ENCODE measurements at places on chromosomes 2 and 18.

DNA sequence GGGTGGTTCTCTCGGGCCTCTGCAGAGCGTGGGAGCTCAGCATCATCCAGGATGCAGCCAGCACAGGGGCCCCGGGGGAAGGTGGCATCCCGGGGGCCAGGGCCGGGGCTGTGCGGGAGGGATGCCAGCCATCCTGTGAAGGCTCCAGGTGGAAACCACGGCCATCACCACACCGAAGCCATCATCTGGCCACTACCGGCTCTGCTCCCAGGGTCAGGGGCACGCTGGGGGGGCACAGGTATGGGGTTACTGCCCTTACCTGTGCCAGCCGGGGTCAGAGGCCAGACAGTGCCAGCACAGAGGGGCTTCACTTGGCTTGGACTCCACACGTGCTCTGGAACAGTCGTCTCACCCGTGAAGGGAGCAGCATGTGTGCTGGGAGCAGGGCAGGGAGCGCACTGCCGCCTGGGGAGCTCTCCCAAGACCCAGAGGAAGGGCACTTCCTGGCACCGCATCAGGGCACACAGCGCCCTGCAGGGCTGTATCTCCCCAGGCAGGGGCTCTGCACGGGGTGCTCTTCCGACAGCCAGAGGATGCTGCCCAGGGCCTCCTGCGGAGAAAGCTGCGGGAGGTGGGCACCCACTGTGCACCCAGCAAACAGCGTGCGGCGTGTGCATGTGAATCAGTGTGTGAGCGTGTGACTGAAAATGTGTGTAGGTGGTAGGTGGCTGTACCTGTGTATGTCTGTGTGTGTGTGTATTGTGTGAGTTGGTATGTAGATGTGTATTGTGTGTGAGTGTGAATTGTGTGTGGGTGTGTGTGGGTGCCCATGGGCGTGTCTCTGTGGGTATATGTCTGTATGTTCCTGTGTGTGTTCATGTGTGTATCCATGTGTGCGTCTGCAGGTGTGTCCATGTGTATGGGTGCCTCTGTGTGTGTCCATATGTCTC, 75.0 kb downstream of the PTGR3 start:
- H3K36me3 ChIP-seq: no peaks in the 10 kb centered on the region
- DNase-seq: no peak
- no peak overlapping the region for H3K4me3 ChIP-seq
- H3K4me1 ChIP-seq: no peaks in the 10 kb centered on the region

DNA sequence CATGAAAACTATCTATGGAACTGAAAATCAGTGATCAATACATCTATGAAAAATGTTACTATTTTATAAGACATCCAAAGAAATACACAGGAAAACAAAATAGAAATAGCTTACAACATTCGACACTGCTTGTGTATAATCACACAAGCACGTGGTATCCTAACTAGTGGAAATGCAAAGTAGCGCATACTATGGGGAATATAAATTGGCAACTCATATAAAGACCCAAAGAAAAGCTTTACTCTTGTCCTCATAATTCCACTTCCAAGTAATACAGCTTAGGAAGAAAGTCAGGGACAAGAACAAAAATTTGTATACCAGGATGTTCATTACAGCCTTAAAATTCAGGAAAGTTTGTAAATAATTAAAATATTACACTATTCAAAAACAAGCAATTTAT, 384.6 kb downstream of the NRXN1 start:
- no peak for DNase-seq
- H3K27me3 ChIP-seq: no peaks in the 10 kb centered on the region
- H3K4me1 ChIP-seq: no peaks in the 10 kb centered on the region
- no peaks in the 10 kb centered on the region for H3K36me3 ChIP-seq
- no peak overlapping the region for H3K27ac ChIP-seq

- H3K27me3 ChIP-seq: peaks cover 3% of the 10 kb centered on the region
- H3K36me3 ChIP-seq: no peaks in the 10 kb centered on the region
- H3K4me1 ChIP-seq: no peaks in the 10 kb centered on the region
- no peak for DNase-seq
- H3K27ac ChIP-seq: no peak overlapping the region
Observed at GRCh38 chr2:48034295-48034694, 128.0 kb upstream of the FBXO11 start.

DNA sequence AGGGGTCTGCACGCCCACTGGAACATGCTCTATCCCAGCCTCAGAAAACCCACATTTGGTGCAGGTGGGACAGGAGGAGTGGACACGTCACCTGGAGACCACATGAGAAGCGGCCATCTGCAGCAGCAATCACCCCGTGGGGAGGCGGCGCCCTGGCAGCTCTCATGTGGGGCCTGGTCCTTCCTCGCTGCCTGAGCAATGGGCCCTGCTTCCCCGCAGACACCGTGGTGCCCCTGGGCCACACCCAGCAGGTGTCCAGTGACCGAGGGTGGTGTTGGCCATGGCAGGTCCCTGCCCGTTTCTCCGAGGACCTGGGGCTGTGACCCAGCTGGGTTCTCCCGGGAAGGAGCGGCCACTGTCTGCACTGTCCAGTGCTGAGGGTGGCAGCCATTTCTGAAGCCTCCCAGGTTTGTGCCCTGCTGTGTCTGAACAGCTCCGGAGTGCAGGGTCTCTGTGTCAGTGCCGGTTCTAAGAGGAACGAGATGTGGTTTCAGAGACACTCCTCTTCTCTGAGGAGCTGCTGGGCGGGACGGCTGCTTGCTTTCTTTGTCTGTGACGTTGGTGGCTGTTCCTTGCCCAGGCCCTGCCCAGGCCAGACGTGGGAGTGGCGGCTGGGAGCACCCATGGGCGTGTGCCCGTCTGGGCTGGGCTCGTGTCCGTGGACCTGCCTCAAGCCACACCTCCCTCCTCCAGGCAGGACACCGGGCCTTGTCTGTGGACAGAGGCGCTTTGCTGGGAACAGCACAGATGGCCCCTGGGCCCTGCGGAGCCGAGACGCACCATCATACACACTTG, 44.8 kb downstream of the NFATC1 start:
- DNase-seq: no peak
- H3K4me3 ChIP-seq: no peak overlapping the region
- H3K4me1 ChIP-seq: 0 out of 2 replicates have a peak, but pooled peaks cover 8% of the 10 kb centered on the region
- H3K36me3 ChIP-seq: no peaks in the 10 kb centered on the region
- no peaks in the 10 kb centered on the region for H3K27me3 ChIP-seq

DNA sequence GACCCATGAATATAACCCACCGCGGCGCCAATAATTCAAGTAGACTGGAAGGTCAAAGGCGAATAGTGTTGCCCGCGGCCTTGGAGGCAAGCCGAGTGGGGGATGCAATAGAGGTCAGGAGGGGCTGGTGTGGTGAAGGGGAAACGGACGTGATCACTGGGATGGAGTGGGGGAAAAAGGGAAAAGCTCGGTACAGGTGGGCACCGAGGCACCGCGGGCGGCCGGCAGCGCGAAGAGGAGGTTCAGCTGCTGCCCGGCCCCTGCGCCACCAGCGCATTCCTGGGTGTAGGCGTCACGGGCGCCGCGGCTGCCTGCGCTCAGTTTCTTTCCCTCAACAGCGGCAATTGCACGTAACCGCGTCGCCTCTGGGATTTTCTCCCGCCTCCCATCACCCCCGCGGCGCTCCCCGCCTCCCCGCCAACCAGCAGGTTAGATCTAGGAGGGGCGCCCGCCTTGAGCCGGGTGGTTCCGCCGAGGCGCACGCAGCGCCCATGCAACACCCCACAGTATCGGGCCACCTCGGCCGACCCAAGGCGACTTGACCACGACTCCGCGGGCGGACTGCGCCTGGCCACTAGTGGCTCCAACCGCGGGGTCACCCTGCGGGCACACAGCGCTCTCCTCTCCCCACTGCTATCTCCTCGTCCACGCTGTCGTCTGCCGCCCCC, 1.5 kb downstream of the RND3 start:
- H3K27me3 ChIP-seq: no peaks in the 10 kb centered on the region
- no peak for DNase-seq
- no peaks in the 10 kb centered on the region for H3K36me3 ChIP-seq
- no peak overlapping the region for H3K27ac ChIP-seq
- H3K4me3 ChIP-seq: no peak overlapping the region

DNA sequence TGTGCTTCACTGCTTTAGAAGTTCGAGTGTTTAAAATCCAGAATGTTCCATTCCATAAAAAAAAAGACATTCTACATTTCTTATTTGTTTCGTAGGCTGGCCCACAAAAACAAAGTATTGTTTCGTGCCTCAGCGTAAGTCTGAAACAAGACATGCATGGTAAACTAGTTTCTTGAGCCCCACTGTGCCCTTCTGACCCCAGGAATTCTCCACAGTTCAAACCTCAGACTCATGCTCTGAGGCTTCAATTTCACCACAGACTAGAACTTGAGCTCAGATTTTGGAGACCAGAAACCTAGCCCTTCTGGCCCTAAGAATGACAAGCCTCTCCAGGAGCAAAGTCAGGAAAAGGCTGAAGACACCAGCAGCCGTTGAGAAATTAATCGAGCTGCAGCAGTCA, 151.5 kb downstream of the SLC8A1 start:
- H3K27ac ChIP-seq: no peak overlapping the region
- H3K36me3 ChIP-seq: 0 out of 2 replicates have a peak, but pooled peaks cover 3% of the 10 kb centered on the region
- H3K4me3 ChIP-seq: no peak overlapping the region

DNA sequence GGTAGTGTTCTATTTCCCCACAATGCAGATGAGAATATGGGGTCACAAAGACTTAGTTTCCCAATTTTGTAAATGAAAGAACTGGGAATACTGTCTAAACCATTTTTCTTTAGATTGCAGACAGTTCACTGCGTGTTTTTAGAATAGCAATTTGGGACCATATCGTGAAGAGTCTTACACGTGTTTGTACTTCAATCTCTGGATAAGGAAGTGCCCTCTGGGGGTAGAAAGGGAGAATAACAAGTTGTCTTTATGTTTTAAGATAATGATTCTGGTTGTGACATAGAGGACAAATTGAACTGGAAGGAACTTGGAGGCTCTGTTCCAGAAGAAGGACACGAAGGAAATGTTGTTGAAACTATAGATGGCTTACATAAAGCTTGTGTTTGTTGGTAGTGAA, 457.7 kb downstream of the CBLN2 start:
- no peak overlapping the region for H3K4me3 ChIP-seq
- no peaks in the 10 kb centered on the region for H3K36me3 ChIP-seq
- no peak overlapping the region for H3K27ac ChIP-seq
- no peaks in the 10 kb centered on the region for H3K4me1 ChIP-seq

DNA sequence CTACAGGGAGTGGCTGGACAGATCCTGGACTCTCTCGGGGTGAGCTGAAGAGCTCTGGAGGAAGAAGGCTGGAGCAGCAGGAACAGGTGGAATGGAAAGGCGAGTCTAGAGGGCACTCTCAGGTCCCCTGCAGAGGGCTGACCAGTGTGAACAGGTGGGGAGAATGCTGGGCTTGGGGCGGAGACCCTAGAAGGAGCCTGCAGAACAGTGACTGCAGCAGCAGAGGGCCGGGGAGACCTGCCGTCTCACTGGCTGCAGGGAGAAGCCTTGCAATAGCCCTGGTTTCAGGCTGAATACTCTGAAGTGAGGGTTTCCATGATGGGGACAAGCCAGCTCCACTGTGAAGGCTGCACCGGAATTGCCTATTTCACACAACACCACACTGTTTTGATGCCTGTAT, 626.7 kb upstream of the SALL3 start:
- no peak overlapping the region for H3K4me3 ChIP-seq
- no peak overlapping the region for H3K27ac ChIP-seq
- H3K36me3 ChIP-seq: no peaks in the 10 kb centered on the region
- H3K4me1 ChIP-seq: no peaks in the 10 kb centered on the region
- no peaks in the 10 kb centered on the region for H3K27me3 ChIP-seq

DNA sequence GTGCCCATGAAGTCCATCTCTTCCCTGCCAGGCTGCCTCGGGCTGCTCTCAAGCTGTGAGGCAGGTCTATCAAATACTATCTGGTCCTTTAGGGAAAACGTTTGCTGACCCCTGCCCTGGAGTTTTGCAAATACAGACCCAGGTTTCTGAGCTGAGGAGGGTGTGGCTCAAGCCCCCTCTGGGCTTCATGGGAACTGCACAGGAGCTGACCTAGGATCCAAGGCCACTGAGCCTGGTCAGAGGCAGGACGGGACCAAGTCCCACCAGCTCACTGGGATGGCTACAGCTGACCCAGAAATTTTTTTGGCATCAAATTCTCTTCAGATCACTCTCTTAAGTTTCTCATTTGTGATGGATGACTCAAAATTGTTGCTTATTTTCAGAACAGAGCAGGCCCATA, 14.1 kb downstream of the ZNF516 start:
- no peak overlapping the region for H3K27ac ChIP-seq
- no peak overlapping the region for H3K4me3 ChIP-seq
- H3K27me3 ChIP-seq: peaks cover under 1% of the 10 kb centered on the region
- no peak for DNase-seq
- H3K36me3 ChIP-seq: no peaks in the 10 kb centered on the region

- no peaks in the 10 kb centered on the region for H3K4me1 ChIP-seq
- H3K27ac ChIP-seq: no peak overlapping the region
- no peaks in the 10 kb centered on the region for H3K27me3 ChIP-seq
- H3K4me3 ChIP-seq: no peak overlapping the region
- DNase-seq: no peak
Observed at GRCh38 chr2:19614066-19614465, 255.6 kb upstream of the OSR1 start.

DNA sequence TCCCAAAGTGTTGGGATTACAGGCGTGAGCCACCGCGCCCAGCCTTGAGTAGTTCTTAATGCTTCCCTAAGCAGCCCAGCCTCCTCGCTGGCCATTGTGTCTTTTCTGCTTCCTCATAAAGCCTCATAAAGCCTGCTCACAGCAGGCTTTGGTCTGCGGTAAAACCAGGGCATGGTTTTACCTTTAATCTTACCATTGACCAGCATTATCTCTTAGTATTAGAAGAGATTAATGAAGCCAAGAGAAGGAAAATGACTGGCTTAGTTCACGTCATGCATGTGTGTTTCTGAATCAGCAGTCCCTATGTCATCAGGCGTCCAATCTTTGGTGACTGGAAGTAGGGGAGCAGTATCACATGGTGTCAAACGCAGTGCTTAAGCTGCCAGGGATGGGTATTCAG, 14.9 kb upstream of the CDCA7 start:
- H3K36me3 ChIP-seq: no peaks in the 10 kb centered on the region
- no peaks in the 10 kb centered on the region for H3K4me1 ChIP-seq
- no peak overlapping the region for H3K4me3 ChIP-seq
- H3K27me3 ChIP-seq: no peaks in the 10 kb centered on the region
- no peak for DNase-seq
- H3K27ac ChIP-seq: no peak overlapping the region

DNA sequence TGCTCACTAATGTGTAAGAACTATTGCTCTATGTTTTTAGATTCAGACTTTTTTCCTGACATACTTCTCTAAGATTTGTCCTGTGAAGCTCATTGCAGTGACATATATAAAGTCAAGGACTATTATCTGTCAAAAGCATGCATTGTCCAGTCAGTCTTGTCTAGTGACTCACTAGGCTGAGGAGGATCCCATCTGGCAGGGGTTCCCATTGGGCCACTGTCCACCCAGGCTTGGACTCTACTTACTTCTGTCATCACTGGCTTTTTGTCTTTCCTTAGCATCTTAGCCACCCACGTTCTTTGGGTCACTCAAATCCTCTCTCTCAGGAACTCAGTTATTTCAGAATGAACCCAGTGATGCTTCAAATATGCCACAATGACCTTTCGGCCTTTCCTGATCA, 132.6 kb upstream of the NABP1 start:
- no peak overlapping the region for H3K27ac ChIP-seq
- no peaks in the 10 kb centered on the region for H3K36me3 ChIP-seq
- DNase-seq: no peak
- no peaks in the 10 kb centered on the region for H3K4me1 ChIP-seq
- no peak overlapping the region for H3K4me3 ChIP-seq
- no peaks in the 10 kb centered on the region for H3K27me3 ChIP-seq

All from DND-41 (cell line).